ENCODE measurements at places on chromosomes 5 and 9. TPM values are rescaled to one million over a fixed set of nuclear protein-coding genes. Genes with fewer than 3 reads are reported as not detected.

- DNase-seq, result no peak
These were observed 3.2 kb upstream of the BAAT start for GRCh38 chr9:101387871-101388506.

- peak; percentile 68 for DNase-seq
These were observed 126.0 kb downstream of the TMEM174 start for GRCh38 chr5:73298772-73299630.

GRCh38 chr9:127751269-127752054 is 16.4 kb upstream of the TOR2A start:
- DNase-seq, result peak; percentile 66

DNA sequence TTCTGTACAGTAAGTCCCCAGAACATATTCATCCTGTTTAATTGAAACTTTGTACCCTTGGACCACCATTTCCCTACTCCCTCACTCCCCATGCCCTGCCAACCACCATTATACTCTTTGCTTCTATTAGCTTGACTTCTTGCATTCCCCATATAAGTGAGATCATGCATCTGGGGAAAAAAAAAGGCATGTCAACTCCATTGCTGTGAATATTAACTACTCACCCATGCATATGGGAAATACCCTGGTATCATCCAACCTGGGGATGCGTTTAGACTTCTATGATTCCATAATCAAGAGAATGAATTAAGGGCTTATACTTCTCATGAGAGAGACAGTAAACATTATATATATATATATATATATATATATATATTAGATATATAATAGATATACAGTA is 659.4 kb upstream of the C9orf72 start:
- no peak for DNase-seq

- no peak for DNase-seq
These were observed 8.4 kb upstream of the GOLPH3 start for GRCh38 chr5:32182463-32183063.

Gene CCNO
- polyA plus RNA-seq, result 2.1 TPM

Gene GFRA3
- 1.0 TPM for polyA plus RNA-seq

- DNase-seq, result peak; percentile 79
These were observed 160.7 kb downstream of the PAX5 start for GRCh38 chr9:36873247-36873875.

DNA sequence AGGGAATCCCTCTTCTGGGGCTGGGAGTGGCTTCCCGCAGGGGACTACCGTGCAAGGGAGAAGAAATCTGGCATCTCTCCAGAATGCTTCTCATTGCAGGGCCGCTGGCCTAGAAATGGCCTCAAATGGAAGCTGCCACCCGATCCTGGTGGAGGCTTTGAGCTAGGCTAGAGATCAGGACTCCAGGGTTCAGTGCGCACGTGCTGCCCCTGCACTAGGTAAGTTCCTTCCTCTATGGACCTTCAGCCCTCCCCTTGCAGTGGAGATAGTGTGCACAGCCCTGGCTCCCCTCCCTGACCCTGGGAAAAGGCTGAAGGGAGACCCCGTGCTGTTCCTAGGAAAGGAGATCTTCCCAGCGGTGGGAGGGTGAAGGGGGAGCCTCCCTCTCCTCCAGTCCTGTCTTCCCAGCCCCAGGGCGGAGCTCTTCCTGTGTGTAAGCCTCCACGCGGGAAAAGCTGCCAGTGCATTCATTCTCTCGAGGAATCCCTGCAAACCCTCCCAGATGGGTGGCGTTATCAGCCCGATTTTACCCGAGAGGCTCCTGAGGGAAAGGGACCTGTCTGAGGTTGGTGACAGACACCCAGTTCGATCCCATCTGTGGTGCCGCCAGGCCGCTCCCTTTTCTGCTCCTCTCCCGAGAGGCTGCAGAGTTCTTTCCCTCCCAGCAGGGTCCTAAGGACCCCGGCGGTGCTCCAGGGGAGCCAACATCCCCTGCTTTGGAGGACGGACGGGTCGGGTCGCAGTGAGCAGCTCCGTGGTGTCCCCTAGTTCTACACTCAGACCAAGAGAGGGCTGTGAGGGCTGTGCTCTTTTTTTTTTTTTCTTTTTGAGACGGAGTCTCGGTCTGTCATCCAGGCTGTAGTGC is 1.4 kb upstream of the CERCAM start:
- no peak for DNase-seq

GRCh38 chr9:94654165-94654894 is 15.0 kb upstream of the FBP1 start:
- DNase-seq, result no peak

Gene RGS7BP
- 0.39 TPM for polyA plus RNA-seq

DNA sequence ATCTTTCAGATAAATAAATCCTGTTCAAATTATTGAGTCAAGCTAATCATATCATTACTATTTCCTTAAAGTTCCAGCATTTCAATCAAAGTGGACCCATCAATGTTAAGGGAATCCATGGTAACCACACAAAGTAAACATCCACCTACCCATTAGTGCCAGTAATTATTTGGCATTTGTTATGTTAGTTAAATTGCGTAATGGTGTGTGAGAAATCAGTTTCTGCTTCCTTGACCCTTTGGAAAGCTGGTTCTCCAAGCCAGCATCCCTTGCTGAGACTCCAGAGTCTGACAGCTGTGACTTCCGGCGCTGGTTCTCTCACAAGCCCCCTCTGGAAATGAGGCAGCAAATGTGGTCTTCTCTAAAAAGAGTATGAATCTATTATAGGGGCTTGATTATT is 308.6 kb upstream of the EFNA5 start:
- DNase-seq, result no peak

Gene DMRT3
- polyA plus RNA-seq, result not detected

DNA sequence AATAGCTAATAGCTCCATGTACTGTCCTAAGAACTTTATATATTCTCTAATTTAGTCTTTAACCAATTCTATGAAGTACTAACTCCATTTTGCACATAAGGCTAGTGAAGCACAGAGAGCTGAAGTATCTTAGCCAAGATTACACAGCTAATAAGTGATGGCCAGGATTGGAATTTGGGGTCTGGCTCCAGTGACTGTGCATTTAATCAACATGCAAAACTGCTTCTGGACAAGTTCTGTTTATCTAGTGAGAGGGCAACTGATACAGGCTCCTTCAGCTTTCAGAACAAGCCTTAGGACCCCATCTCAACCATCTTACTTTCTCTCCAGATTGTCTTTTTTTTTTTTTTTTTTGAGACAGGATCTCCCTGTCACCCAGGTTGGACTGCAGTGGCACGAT is 21.3 kb downstream of the SLC25A25 start:
- DNase-seq, result no peak

Gene BAAT
- polyA plus RNA-seq, result 0.15 TPM

Gene SPATA31C1
- polyA plus RNA-seq, result not detected

GRCh38 chr5:80926536-80926935 is 33.6 kb upstream of the RASGRF2 start:
- DNase-seq, result no peak

DNA sequence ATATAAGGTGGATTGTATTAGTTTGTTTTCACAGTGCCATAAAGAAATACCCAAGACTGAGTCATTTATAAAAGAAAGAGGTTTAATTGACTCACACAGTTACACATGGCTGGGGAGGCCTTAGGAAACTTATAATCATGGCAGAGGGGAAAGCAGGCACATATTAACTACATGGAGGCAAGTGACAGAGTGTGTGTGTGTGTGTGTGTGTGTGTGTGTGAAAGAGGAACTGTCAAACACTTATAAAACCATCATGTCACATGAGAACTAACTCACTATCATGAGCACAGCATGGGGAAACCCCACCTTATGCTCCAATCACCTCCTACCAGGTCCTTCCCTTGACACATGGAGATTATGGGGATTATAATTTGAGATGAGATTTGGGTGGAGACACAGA is 118.6 kb downstream of the SPEF2 start:
- no peak for DNase-seq

Gene IL4
- polyA plus RNA-seq, result not detected

Gene GPRIN1
- 0.45 TPM for polyA plus RNA-seq

- DNase-seq, result no peak
These were observed 5.4 kb downstream of the GDA start for GRCh38 chr9:72154468-72155285.

Gene CENPH
- 1.5 TPM for polyA plus RNA-seq

DNA sequence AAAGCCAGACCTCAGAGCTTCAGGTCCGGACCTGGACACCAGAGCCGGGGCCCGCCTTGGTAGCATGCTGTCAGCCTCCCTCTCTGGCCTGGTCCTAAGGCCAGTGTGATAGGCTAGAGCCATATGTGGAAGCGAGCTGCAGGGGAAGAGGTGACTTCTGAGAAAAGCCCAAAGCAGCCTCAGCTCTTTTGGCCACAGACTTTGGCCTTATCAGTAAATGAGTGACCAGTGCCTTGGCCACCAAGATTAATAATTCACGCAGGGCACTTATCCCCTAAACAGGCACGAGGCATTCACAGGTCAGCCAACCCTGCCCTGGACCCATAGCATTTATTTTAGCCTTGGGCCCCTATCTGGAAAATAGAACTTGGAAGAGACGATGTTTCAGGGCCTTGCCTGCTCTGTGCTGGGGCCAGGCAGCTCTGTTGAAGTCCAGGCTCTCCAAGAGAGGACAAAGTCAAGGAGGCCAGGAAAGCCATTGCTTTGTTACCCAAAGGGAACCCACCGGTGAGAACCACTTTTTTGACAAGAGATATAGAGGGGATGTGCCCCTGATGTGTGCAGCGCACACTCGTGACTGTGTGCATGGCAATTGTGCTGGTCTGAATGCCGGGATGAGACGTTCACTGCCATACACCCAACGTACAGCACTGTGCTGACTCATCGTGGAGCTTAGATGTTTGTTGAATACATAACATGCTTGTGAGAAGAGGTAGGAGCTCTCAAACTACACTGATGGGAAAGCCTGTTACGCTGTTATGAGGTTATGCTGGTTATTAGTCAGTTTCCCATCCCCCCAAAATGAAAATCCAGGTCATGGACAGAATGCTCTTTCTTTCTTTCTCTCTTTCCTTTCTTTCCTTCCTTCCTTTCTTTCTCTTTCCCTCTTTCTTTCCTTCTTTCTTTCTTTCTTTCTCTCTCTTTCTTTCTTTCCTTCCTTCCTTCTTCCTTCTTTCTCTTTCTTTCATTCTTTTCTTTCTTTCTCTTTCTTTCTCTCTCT is 5.0 kb upstream of the SLC34A1 start:
- no peak for DNase-seq

GRCh38 chr5:67248703-67249589 is 52.3 kb upstream of the CD180 start:
- no peak for DNase-seq

DNA sequence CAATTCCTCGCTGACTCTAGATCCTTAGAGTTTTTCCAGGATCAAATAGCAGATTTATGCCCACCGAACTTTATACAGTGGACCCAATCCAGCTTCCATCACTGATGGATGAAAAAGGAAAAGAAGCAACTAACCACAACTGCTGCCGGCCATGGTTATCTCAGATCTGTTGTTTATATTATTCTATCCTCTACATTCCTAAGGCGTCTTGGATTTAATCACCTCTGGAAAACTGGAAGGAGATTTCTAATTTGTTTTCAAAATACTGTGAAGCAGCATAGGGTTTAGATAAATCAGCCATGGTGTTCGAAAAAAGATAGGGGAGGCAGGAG is 663 bp upstream of the ZNF366 start:
- no peak for DNase-seq

Gene LEAP2
- polyA plus RNA-seq, result 6.9 TPM

Data from kidney (tissue), 22 donors.